HAP-1 (cell line): ENCODE measurements at places on chromosomes 1 and 21.

GRCh38 chr1:157575744-157576143, 22.1 kb downstream of the FCRL4 start:
- DNase-seq = no peak

DNA sequence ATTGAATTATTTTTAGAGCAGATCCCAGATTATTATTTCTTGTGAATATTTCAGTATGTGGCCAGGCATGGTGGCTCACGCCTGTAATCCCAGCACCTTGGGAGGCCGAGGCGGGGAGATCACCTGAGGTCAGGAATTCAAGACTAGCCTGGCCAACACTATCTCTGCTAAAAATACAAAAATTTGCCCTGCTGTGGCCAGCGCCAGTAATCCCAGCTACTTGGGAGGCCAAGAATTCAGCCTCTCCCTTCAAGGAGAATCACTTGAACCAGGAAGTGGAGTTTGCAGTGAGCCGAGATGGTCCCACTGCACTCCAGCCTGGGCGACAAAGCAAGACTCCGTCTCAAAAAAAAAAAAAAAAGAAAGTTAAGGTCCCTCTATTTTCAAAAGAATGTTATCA, 4.3 kb downstream of the OSBPL9 start:
- no peak for DNase-seq

DNA sequence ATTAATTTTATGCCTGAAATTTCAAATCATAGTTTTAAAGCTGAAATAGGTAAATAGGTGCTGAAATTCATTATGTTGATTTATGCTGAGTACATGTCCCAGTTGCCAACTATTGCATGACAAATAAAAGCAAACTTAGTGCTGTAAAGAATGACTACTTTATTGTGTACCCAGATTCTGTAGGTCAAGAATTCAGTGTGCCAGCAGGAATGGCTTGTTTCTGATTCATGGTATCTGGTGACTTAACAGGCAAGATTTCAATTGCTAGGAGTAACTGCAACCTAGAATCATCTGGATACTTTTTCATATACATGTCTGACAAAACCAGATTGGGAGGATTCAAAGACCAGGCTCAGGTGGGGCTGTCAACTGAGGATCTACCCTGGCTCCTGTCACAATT, 678.4 kb upstream of the ADAMTS5 start:
- DNase-seq = no peak

GRCh38 chr1:27021354-27022031, 8.8 kb upstream of the TENT5B start:
- DNase-seq = no peak

DNA sequence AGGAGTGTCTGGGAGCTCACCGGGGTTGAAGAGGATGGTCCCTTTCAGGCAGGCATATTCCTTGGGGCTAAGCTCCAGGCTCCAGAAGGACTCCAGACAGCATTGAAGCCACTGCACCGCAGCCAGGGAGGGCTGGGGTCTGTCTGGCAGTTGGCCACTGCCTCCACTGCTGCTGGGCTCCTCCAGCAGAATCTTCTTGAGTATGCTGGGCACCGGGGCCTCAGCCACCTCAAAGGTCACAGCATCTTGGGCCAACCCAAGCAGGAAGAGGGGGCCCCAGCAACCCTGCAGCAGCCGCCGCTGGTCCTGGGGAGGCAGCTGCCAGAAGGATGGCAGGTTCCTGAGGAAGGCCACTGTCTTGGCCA, 404 bp downstream of the NR0B2 start:
- DNase-seq = no peak

GRCh38 chr1:7560601-7561181, 210.4 kb upstream of the VAMP3 start:
- DNase-seq = no peak
